Glomerular endothelial cell (primary cell): ENCODE measurements at places on chromosomes 4 and X. TPM values are rescaled to one million over a fixed set of nuclear protein-coding genes. Genes with fewer than 3 reads are reported as not detected.

HAND2 gene
- not detected in 2 replicates for total RNA-seq

TLR3 gene
- 2.9 and 7.4 TPM in 2 replicates for total RNA-seq

MAPK10 gene
- total RNA-seq: 0.06 and 0.10 TPM in 2 replicates

PNMA6A gene
- 2.1 and 2.5 TPM in 2 replicates for total RNA-seq

ADH4 gene
- not detected in 2 replicates for total RNA-seq

GUCY1A1 gene
- total RNA-seq: 0.70 and 2.2 TPM in 2 replicates

WFS1 gene
- total RNA-seq: 167 and 199 TPM in 2 replicates

ARFIP1 gene
- total RNA-seq: 24.4 and 27.0 TPM in 2 replicates

GIMD1 gene
- total RNA-seq: not detected in 2 replicates

SH2D1A gene
- not detected in 2 replicates for total RNA-seq

PABPC4L gene
- 1.6 and 2.0 TPM in 2 replicates for total RNA-seq

HMX1 gene
- total RNA-seq: not detected in 2 replicates

FAAH2 gene
- total RNA-seq: 0.15 TPM in 1 of 2 replicates, not detected in the other

TRAM1L1 gene
- 1.4 and 3.7 TPM in 2 replicates for total RNA-seq

SLC10A6 gene
- not detected in 2 replicates for total RNA-seq

NCAPG gene
- total RNA-seq: 7.3 and 10.0 TPM in 2 replicates

TLR6 gene
- 1.5 and 2.9 TPM in 2 replicates for total RNA-seq

CD99 gene
- total RNA-seq: 777 and 1,080 TPM in 2 replicates

CLDN22 gene
- total RNA-seq: not detected in 2 replicates

RXFP1 gene
- total RNA-seq: not detected in 2 replicates

EVC2 gene
- 11.0 and 11.7 TPM in 2 replicates for total RNA-seq

GYPB gene
- total RNA-seq: not detected in 2 replicates

KLHL4 gene
- 12.7 and 13.9 TPM in 2 replicates for total RNA-seq

PAGE2 gene
- not detected in 2 replicates for total RNA-seq

PABPC1L2A gene
- not detected in 2 replicates for total RNA-seq

GLRA2 gene
- not detected in 2 replicates for total RNA-seq

NOX1 gene
- not detected in 2 replicates for total RNA-seq

GPR78 gene
- not detected in 2 replicates for total RNA-seq

TEC gene
- total RNA-seq: 0.24 and 0.29 TPM in 2 replicates

ENPP6 gene
- total RNA-seq: 0.76 TPM in 1 of 2 replicates, not detected in the other

DUSP9 gene
- total RNA-seq: 0.76 TPM in 1 of 2 replicates, not detected in the other
